NCI-H774 (cell line): ENCODE measurements at places on chromosomes 16 and 17.

DNA sequence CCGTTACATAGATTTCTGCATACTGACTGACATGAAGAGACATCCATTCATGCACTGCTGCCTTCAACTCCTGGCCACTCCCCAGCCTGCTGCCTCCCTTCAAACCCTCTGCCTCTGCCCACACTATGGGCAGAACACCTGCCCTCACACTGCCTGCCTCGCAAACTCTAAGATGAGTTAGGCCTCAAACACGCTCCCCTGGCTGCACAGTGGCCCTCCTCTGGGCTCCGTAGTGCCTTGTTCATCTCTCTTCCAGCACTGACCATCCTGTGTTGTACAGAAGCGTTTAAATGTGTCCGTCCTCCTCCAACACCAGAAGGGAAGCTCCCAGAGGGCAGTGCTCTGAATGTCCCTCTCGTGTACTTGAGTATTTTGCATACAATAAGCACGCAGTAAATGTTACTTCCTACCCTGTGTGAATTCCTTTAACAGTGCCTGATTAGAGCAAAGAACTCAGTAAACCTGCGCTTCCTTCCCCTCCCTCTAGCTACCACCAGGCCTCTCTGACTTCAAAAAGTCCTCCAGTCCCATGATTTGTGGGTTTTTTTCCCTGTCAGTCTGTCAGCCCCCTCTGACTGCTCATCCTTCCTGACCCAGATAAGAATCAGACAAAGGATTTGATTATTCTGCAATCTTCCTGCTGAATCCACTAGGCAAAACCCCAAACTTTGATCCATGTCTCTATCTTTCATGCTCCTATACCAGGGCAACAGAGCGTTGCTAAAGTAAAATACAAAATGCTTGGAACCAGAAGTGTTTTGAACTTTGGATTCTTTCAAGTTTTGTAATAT, 3.9 kb downstream of the DHX33 start:
- no peak for DNase-seq

DNA sequence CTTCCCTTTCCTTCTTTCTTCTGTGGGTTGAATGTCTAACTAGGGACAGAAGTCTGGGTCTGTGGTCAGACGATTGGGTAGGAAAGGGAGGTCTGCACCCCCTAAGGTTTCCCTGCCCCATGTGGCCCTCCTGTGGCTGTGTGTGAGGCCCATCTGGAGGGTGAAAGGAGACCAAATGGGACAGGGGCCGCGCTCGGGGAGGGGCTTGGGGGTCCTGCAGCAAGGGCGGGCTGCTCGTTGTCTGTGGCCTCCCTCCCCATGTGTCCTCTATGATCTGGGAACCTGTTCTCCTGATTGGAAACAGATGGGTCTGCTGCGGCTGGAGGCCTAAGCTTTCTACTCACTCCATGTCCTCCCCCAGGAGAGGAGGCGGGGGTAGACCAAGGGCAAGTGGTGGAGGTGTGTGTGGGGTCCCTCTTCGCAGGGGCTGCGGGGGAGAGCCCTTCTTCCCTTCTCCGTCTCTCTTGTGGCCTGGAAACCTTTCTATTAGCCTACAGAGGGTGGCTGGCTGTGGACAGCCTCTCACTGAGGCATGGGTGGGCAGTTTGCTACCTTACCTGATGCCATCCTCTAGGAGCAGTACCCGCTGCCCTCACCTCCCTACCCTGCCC, 18.6 kb downstream of the IGFBP4 start:
- DNase-seq, result no peak

GRCh38 chr16:82664181-82664580, 37.4 kb downstream of the CDH13 start:
- no peak for DNase-seq

- no peak for DNase-seq
Measured at GRCh38 chr17:50872710-50873424, 6.7 kb upstream of the TOB1 start.

- no peak for DNase-seq
Measured at GRCh38 chr16:70715860-70716357, 30.1 kb upstream of the MTSS2 start.

- no peak for DNase-seq
Measured at GRCh38 chr16:86554599-86554916, 477 bp downstream of the MTHFSD start.

DNA sequence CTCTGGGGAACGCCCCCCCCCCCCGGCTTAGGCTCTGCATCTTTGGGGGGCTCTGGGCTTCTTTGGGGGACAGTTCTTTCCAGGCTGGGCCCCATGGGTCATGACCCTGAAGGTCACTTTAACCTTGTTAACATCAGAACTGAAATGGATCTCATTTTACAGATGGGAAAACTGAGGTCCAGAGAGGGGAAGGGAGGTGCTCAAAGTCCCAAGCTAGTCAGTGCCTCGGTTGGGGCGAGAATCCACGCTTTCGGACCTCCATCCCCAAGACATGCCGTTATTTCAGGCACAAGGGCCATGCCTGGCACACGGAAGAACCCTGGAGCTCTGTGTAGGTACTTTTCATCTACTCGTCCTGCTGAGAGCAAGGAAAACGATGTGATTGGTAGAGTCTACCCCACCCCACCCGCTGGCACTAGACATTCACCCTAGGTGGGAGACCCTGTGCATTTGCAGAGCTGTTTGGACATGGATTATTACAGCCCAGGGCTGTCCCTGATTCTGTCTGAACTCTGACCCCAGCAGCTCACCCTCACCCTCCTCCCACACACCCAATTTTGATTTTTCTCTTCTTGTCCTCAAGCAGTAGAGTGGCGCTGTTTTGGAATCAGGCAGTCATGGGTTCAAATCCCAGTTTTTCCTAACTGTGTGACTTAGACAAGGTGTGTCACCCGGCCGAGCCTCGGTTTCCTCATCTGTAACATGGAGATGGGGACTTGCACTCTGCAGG, 155.1 kb upstream of the CDC42EP4 start:
- DNase-seq, result no peak

DNA sequence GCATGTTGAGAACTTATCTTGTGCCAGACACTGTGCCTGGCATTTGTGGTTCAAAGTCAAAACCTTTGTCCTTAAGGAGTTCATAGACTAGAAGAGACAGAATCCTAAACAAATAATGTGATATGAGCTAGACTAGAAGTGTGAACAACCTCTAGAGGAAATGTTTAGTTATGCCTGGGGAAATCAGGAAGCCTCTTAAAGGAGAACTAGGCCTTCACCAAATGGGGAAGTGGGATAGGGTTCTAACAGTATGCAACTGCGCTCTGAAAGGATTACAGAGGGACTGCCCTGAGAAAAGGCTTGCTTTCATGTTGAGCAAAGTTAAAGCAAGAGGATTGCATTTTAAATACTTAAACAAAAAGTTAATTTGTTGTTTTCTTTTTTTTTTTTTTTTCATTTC, 4.9 kb downstream of the RUNDC1 start:
- no peak for DNase-seq

GRCh38 chr17:27532269-27533263, 76.3 kb downstream of the KSR1 start:
- no peak for DNase-seq

GRCh38 chr17:80423536-80424225, 8.7 kb downstream of the ENDOV start:
- no peak for DNase-seq

GRCh38 chr16:89142474-89143195, 28.9 kb upstream of the CDH15 start:
- no peak for DNase-seq

DNA sequence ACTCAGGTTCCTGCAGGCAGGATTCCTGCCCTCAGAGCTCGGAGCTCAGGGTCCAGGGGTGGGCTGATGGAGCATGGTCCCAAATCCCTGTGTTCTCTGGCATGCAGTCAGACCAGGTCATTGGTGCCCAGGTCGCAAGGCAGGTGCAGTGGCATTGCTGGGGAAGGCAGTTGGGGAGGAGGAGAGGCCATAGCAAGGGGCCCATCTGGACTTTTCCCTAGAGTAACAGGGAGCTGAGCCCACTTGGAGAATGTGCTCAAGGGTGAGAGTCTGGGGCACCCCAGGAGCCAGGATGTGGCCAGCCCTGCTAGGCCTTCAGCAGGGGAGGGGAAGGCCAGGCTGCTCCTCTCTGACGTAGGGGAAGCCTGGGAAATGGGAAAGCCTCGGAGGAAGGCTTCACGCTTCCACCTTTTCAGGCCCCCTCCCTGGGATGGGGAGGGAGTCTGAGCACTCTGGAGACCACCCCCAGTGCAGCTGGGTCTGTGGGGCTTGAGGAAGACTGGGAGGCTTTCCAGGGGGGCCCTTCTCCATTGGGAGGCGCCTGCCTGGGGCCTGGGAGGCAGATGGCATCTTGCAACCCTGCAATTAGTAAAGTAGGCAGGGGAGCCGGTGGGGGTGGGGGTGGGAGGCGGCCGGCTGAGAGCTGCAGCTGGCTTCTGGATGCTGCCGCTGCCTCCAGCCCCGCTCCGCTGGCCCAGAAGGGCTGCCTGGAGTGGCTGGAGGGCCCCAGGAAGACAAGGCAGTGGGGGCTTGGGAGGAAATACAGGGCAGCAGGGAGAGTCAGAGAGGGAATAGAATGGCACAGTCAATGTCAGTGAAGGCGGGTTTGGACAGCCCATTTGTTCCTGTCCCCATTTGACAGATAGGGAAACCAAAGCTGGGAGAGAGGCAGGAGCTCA, 21.1 kb upstream of the DOK4 start:
- no peak for DNase-seq

DNA sequence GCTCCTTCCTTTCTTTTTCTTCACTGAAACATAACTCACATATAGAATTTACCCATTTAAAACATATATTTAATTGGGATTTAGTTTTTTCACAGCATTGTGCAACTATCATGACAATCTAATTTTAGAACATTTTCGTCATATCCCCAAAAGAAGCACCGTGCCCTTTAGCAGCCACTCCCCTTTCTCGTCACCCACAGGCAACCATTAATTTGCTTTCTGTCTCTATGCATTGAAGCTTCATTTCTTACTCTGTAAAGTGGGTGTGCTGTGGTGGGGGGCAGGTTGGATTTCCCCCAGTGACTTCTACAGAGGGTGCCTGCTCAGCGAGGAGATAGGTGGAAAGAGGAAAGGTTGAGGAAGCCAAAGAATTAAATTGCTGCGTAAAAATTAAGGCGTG, 35.8 kb downstream of the MRC2 start:
- DNase-seq, result no peak

- DNase-seq, result peak; percentile 80
Measured at GRCh38 chr16:67177743-67178699, 5.7 kb downstream of the MATCAP1 start.

GRCh38 chr17:82022310-82022980, at the start of gene CENPX:
TSS of gene CENPX (minus strand) at chr17:82022878. CDS start at chr17:82022861, 17 bp downstream.
- no peak for DNase-seq

- no peak for DNase-seq
Measured at GRCh38 chr17:62388856-62389255, 8.5 kb downstream of the EFCAB3 start.

- no peak for DNase-seq
Measured at GRCh38 chr16:67186550-67186950, 2.8 kb upstream of the MATCAP1 start.

DNA sequence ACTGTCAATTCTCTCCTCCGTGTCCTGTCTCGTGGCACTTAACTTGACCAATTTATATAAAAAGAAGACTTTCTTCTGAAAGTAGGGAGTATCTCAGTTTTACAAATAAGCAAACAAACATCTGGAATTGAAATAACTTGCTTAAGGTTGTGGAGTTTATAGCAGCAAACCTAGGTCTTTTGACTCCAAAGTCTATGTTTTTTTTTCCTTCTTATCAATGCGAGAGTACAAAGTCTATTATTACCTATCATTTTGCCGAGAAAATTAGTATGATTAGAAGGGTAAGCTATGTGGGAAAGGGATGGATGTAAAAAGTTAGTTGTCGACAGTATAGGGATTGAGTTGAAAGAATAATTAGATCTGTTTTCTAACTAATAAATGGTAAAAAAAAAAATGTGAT, 50.4 kb downstream of the PPM1E start:
- DNase-seq, result no peak

GRCh38 chr16:1584926-1585484, 26.9 kb downstream of the IFT140 start:
- DNase-seq, result peak; percentile 26

GRCh38 chr16:85627089-85627488, 14.0 kb downstream of the GSE1 start:
- DNase-seq, result no peak

DNA sequence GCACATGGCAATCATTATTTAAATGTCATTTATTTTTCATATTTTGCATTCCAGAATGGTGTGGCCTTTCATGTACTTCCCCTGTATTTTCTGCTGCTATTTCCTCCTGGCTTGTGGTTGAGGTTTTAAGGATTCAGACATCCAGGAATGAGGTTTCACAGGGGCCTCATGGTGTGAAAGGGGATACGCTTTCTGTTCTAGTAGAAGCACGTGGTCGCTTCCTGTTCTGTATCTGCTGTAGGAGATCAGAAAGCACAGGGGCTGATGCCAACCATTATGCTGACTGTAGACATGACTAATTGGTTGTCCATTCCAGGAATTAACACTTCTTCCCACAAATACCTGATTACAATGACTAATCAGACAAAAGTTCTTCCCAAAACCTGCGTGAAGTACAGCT, 405.9 kb downstream of the SHISA9 start:
- DNase-seq, result no peak

GRCh38 chr17:79093270-79093669, 18.6 kb downstream of the ENGASE start:
- DNase-seq, result no peak

- DNase-seq, result no peak
Measured at GRCh38 chr16:65038100-65038499, 83.8 kb downstream of the CDH11 start.

DNA sequence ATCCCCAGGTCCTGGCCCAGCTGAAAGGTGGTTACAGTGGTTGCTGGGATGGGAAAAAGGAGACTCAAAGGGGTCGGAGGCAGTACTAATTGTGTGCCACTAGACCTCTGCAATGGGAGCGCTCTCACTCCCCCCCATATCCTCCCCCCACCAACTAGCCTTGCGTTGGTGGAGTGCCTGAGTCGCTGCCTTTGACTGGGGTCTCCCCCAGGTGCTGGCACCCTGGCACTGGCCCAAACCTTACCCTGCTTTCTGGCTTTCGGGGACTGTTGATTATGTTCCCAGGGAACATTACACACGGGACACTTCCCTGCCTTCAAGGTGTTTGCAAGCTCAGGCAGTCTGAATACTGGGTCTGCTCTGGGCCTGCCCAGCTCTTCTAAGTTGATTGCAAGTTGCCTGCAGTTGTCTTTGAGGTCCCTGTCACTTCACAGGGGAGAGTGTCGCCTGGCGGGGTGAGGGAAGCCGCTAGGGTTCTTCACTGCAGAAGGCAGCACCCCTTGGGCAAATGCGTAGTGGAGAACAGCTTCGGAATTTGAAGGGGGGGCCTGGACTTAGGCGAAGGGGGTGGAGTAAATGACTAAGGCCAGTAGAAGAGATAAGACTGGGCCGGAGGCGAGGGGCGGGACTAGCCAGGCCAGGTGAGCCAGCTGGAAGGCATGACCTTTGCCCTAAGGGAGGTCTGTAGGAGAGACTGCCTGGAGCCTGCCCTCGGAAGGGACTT, 98.0 kb downstream of the RAB11FIP4 start:
- DNase-seq, result no peak
